CD4-positive, alpha-beta T cell treated with Interleukin-17A for 1 hour (primary cell): ENCODE measurements at places on chromosomes 1 and 21.

- DNase-seq = no peak
Measured at GRCh38 chr1:30466026-30466425, 257.4 kb downstream of the MATN1 start.

DNA sequence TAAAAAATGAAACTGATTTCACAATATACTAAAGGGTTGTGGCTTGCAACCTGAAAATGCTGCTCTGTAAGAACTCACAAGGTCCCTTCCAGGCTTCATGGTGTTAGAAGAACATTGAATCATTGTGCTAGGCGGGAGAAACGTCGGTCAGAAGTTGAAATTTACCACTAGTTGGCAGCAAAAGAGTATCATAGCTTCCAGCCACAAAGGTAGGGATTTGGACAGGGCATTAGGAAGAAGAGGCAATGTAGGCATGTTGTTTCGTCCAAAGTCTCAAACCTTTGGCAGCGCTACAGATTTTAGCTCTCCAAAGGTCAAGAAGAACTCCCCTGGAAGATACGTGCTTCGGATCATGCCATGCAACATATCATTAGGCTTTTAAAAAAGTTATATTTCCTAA lies 62.5 kb upstream of the ZP4 start:
- DNase-seq = no peak

DNA sequence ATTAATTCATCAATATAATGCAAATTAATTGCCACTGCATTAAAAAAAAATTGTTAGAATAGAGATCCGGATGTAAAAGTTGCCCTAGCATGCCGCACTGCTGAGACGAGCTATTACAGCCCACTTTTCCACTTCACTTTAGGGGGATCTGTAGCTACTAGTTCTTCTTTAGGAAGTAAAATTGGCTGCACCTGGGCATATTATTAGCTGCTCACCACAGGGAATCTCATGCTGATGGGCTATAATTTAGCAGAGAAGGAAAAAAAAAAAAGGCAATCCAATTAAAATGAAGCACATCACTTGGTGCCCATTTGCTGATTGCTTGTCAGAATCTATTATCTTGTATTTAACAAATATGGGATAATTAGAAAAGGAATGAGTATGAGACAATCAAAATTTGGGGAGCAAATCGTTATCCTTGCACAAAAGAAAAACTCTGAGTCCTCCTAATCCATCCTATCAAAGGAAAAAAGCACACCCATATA lies 233.4 kb downstream of the DSCAM start:
- no peak for DNase-seq

- no peak for DNase-seq
Measured at GRCh38 chr21:27306206-27306605, 339.3 kb upstream of the ADAMTS5 start.

DNA sequence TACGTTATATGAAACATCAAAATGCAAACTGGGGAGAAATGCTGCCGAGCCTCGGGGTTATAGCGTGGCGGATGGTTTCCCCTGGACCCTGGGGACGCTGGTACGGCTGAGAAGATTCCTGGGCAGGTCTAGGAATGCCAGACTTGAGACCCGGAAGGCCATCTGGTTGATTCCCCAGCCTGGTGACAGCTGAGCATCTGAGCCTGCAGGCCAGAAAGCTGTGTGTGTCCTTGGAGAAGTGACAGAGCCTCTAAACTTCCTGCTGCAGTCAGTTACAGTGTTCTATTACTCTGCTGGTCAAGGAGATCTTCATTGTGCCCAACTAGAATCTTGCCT lies 2.3 kb downstream of the VASH2 start:
- no peak for DNase-seq

GRCh38 chr1:24351247-24351646 lies 32.1 kb downstream of the GRHL3 start:
- DNase-seq = no peak

- peak; percentile 43 for DNase-seq
Measured at GRCh38 chr1:220045356-220046051, 801 bp downstream of the EPRS1 start.

- no peak for DNase-seq
Measured at GRCh38 chr1:17183388-17184160, 21.4 kb upstream of the PADI1 start.

DNA sequence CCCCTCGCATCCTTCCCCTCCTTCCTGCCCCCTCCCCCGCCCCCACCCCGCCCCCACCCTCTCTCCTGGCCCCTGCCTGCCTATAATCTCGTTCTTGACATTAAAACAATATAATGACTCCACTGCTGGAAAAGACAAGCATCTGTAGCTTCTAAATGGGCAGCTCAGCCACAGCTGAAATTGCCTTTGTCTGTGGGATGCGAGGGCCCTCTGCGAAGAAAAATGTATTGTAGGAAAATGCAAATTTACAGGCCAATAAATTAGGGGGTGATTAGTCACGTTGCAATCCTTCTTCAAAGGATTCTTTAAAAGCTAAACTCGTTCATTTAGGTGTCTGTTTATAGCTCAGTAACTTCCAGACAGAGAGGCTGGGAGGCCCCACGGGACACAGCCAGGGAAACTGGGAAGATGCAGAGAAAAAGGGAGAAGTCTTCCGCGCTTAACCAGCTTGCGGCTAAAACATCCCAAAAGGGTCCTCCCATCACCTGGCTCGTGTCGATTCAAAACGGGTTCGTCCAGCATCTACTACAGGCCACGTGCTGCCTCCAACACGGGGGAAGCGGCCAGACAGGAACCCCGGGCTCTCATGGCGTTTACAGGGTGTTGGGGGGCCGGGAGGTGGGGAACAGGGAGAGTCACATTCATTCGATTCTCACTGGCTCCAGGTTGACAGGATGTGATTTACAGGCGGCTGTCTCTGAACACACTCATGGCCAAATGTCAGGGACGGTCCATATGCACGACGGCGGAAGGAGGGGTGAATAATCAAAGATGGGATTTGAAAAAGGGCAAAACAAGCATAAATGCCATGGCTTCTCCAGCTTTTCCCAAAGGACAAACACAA lies 100.5 kb upstream of the ZBTB40 start:
- no peak for DNase-seq

GRCh38 chr1:32255072-32256071 lies 4.3 kb downstream of the LCK start:
- DNase-seq = peak; percentile 51

DNA sequence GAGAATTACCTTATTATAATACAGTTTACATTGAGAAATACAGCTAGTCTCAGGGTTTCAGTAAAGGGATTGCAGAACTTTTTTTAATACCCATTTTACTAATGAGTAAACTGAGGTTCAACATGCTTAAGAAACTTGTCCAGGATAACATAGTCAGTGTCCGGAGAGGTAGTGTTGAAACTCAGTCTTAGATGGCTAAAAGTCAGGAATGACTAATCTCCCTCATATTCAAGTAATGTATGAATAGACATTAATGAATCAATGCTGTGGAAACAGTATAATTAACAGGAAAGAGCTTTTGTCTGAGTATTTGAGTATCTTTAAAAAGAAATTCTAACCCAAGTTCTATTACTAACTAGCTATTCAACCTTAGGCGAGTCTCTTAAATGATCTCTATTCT lies 397.6 kb downstream of the PLA2G4A start:
- no peak for DNase-seq

DNA sequence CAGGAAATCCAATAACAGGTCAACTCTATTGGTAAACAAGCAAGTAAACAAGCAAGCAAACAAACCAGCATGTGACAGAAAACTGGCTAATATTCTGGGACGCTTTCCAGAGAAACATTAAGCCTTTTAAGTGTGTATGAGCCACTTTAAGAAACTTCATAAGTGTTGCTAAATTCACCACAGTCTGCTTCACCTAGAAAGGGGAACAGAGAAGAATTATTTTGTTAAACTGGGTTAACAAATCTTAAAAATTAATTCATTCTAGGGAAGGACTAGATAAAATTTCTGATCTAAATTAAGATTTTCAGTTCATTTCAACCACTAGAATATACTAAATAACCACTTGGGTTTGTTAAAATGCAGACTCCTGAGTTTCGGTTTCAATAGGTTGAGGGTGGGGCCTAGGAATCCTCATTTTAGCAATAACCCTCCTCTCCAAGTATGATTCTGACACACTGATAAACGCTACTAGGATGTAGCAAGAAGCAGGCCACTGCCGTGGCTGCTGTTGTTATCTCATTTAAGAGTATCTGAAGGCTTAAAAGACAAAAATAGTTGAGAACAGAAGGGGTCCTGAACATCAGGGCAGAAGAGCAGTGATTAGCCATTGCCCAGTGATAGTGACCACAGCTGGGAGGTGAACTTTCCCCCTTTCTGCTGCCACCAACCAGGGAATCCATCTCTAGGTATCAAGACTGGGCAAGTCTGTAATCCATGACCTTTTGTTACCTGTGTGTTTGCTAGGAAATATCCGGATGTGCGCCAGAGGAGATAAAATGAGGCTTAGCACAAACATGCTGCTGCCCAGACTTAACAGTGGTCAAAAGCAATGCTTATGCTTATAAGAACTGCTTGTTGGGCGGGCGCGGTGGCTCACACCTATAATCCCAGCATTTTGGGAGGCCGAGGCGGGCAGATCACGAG lies 11.2 kb downstream of the CREG1 start:
- no peak for DNase-seq

GRCh38 chr1:32390904-32391870 lies 3.1 kb downstream of the BSDC1 start:
- no peak for DNase-seq

GRCh38 chr1:215631489-215631888 lies 64.4 kb downstream of the KCTD3 start:
- DNase-seq = no peak

DNA sequence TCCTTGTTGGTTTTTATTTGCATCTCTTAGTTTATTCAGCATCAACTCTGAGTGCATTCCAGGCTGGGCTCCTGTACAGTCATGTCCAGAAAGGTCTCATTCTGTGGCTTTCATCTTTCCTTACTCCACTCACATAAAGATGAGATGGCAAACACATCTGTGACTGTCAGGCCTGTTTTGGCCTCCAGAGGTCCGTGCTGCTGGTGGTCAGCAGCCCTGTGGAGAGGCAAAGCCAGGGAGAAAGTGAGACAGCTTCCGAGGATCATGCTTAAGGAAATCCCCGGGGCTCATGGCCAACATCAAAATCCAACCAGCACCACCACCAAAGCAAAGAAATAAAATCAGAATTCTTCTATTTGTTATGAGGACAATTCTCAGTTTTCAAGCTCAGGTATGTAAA lies 96.1 kb upstream of the HIVEP3 start:
- no peak for DNase-seq
